ENCODE measurements at places on chromosomes 3 and 15.

DNA sequence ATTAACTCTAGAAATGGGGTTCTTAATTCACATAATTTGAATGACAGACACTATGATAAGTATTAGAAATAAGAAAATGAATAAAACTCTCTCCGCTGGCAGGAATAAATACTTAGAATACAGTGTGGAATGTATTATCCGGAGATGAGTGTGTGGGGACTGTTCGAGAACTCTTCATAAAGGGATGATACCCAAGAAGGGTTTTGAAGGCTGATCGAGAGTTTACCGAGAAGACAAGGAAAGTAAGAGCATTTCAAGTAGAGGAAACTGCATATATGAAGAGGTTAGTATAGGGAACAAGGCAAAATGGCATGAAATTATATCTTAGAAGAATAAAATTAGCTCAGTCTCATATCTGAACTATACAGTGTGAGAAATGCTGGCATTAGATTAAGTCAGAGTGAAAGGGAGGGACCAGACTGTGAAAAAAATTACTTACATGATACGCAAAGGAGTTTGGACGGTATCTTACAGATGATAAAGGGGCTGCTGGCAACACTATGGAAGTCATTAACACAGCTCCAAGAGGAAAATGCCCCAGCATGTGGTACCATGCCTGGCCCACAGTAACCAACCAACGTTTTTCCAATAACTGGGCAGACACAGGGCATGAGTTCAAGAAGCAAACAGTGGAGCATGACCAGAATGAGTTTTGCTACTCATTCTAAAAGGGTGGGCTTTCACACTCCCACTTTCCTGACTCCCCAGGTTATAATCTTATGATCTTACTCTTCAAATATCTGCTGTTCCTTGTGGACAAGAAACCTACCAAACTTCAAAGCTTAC is 6.5 kb downstream of the DCBLD2 start:
- DNase-seq: no peak

DNA sequence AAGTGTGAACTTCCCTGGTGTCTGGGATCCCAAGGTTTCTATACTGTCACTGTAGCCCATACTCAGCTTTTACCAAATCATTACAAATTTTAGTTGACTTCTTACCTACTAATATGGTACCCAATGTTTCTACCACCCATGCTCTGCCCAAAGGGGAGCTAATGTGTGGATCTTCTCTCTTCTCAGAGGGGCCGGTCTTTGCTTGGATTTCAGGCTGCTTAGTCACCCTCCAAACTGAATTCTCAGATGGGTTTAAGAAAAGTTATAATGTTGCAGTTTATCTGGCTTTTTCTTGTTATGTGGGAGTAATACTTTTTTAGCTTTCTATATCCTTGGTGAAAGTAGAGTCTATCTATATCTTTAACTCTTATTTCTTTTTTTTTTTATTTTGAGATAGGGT is 67.1 kb upstream of the AKAP13 start:
- DNase-seq: no peak

GRCh38 chr3:140501061-140501769 is 176.6 kb upstream of the TRIM42 start:
- no peak for DNase-seq

GRCh38 chr3:149815321-149815720 is 2.3 kb downstream of the RNF13 start:
- DNase-seq: no peak
